ENCODE measurements at places on chromosomes 12 and 14. TPM values are rescaled to one million over a fixed set of nuclear protein-coding genes. Genes with fewer than 3 reads are reported as not detected.

DNA sequence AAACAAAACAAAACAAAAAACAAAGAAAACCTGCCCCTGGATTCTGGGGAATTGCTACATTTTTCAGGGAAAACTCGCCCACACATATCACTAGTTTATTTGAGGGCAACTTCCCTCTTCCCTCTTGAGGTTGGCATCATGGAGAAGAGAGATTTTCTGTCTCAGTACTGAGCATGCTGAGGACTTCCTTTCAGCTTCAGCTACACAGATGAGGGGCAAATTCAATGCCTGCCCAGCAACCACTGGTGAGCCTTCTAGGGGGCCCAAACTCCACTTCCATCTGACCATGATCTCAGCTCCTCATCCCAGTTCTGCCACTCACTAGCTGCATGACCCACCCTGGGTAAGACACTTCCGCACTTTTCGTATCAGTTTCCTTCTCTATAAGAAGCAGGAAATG is 63.1 kb upstream of the SCN8A start:
- no peak for DNase-seq

GRCh38 chr14:103002578-103003350 is 54.6 kb downstream of the CDC42BPB start:
- DNase-seq, result no peak

GRCh38 chr14:76844223-76844622 is 18.0 kb downstream of the LRRC74A start:
- no peak for DNase-seq

The DNAJC22 gene
- total RNA-seq, result not detected

The NFE2 gene
- total RNA-seq, result 7.7 TPM

- no peak for DNase-seq
Measured at GRCh38 chr14:99199846-99200653, 71.9 kb downstream of the BCL11B start.
